ENCODE measurements at places on chromosomes 16 and 17.
A peak's percentile ranks its signal among the peaks of the same experiment; 100 is the strongest.

DNA sequence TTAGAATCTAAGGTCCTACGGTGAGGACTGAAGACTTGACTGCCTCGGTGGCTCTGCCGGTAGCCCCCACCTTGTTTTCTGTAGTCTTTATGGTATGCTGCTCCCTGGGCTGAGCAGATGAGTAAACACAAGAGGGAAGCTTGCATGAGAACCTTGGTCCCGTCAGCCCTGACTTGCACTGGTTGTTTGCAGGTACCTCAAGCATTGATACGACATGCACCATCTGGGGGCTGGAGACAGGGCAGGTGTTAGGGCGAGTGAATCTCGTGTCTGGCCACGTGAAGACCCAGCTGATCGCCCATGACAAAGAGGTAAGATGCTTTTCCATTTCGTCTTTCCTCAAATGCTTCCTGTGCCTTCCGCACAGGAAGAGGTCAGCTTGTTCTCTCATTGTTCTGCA is 21.1 kb upstream of the TACO1 start:
- no peak for DNase-seq

- DNase-seq: peak; percentile 51
Measured at GRCh38 chr17:75684924-75685323, 17.8 kb downstream of the SAP30BP start.

DNA sequence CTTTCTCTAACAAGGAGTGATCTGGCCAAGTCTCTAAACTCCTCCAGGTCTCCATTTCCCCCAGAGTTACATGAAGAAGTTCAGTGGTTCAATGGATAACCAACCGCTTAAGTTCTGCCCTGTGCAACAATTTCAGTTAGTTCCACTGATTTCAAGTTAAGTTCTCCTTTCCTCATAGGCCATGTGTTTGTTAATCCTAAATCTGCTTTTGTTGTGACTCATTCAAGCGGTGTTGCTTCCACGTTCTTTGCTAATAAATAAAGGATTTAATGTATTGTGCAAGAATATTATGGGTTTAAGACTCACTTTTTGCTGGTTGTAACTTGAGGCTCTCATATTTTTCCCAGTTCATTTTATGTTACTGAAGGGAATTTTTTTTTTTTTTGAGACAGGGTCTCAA is 36.3 kb downstream of the GNA13 start:
- DNase-seq: peak; percentile 69

DNA sequence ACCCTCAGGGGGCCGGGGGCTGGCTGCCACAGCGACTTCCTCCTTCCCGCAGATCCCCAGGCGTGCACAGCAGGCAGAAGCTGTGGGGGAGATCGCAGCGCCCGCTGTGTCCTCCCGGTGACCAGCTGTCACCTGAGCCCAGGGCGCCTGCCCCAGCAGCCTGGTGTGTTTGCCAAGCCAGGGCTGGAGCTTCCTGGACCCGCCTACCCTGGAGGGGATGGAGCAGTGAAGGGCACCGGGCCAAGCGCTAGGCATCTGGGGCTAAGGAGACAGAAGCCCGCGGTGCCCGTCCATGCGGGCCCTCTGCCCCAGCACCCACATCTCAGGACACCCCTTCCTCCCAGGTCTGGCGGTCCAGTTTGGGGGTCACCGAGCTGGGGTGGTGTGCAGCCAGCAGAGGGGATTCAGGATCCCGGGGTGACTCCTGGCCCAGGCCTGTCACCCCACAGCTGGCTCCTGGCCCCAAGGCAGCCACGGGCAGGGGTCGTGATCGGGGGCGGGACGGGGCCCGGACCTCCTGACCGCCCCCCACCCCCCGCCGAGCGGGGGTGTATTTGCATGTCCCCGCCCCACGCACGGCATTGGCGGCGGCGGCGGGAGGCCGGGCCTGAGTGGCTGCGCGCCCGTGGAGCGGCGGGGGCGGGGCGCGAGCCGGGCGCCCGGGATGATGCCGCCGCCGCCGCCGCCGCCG is at the start of gene RAB26:
Gene RAB26, plus strand, starts transcription at position 645 of the 691 bp plus-strand sequence. CDS start 159 bp downstream, outside the sequence.
- DNase-seq: peak; percentile 73

DNA sequence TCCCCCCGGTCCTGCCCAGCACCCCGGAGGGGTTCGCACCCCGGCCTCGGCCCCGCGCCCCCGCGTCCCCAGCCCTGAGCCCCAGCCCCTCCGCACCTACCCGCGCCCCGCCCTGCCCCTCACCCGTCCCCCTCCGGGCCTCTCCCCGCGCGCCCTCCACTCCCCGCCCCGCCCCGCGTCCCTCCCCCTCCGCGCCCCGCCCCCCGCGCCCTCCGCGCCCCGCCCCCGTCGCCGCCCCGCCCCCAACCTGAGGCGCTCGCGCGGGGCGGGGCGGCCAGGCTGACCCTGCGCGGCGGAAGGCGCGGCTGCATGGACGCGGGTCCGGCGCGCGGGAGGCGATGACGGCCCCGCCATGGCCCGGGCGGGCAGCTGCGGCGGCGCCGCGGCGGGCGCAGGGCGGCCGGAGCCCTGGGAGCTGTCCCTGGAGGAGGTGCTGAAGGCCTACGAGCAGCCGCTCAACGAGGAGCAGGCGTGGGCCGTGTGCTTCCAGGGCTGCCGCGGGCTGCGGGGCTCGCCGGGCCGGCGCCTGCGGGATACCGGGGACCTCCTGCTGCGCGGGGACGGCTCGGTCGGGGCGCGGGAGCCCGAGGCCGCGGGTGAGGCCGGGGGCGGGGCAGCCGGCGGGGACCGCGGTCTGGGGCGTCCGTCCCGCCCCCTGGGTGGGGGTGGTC is at the start of gene SPIRE2:
Gene SPIRE2, plus strand, starts transcription at position 277 of the 671 bp plus-strand sequence. Its CDS starts 76 bp downstream, at position 353.
- peak; percentile 82 for DNase-seq

GRCh38 chr16:58127033-58127556 is 2.1 kb downstream of the CFAP20 start:
- DNase-seq: peak; percentile 45

- no peak for DNase-seq
Measured at GRCh38 chr16:85665929-85666328, 22.8 kb downstream of the GINS2 start.

- no peak for DNase-seq
Measured at GRCh38 chr17:57078274-57078673, 6.8 kb upstream of the AKAP1 start.

GRCh38 chr16:55499951-55500529 is 8.8 kb upstream of the LPCAT2 start:
- peak; percentile 93 for DNase-seq

DNA sequence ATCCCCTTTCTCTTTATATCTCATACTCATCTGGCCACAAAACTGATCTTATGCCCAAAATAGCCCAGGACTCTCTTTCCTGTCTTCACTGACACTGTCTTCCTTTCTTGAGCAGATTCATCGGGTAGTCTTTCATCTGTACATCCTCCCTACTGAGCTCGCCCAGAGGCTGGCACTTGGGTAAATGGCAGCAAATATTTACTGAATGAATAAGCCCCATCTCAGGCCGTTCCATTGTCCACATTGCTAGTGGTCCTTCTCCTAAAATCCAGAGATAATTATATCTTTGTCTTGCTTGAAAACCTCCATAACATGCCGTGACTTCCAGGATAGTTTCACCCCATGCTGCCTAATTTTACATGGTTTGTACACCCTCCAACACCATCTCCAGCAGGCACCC is 158.1 kb upstream of the SDK2 start:
- no peak for DNase-seq

- DNase-seq: no peak
Measured at GRCh38 chr16:51545951-51546350, 394.9 kb upstream of the SALL1 start.

- no peak for DNase-seq
Measured at GRCh38 chr17:11969565-11969964, 27.7 kb downstream of the ZNF18 start.

DNA sequence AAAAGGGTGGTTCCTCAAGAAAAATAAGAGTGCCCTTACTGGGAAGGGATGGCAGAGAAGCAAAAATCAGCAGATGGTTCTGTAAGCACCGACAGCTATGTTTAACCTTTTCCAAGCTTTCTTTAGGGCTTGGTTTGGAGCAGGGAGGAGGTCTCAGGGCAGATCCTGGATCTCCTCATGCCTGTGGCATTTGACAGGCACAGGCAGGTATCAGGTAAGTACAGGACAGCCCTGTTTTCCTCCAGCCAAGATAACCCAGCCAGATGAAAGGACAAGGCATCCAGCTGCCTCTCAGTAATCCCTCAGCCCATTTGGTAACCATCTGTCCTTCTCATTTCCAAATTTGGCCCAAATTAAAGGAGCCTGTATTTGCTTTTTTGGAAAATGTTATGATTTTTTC is 141.5 kb downstream of the TOX3 start:
- no peak for DNase-seq

GRCh38 chr17:69912805-69913204 is 162.2 kb upstream of the KCNJ16 start:
- DNase-seq: no peak

DNA sequence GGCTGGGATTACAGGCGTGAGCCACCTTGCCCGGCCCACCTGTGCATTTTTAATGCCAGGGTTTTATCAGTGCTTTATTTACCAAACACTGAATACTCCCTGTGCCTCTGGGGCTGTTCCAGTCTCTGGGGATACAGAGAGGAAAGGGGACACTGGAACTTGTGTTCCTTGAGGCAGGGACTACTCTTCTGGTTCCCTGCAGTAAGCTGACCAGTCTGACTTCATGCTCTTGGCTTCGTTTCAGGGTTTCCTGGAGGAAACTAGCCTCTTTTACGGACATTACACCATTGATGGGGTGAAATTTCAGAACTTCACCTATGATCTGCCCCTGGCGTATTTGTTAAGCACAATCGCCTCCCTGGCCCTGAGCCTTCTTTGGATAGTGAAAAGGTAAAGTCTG is 37.4 kb upstream of the COQ7 start:
- DNase-seq: no peak
